Upper lobe of left lung (tissue), 6 donors: ENCODE measurements at places on chromosomes 4 and X. TPM values are rescaled to one million over a fixed set of nuclear protein-coding genes. Genes with fewer than 3 reads are reported as not detected.

DNA sequence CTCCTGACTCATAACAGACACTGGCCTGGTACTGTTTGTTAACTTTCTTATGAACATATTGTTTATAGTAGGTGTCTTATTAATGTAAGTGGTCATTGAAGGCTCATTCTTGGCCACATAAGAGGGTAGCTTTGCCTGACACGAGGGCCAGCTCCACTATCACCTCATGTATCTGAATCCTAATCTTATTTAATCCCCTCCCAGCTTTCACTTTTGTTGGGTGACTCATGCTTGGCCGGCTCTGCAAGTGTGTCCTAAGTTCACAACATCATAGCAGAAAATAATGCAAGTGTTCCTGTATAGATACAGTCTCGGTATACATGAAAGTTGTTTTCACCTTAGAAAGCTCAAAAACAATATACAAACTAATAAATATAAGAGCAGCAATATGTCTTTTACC, 283.8 kb downstream of the IQCM start:
- no peak overlapping the region for H3K27ac ChIP-seq
- no peaks in the 10 kb centered on the region for H3K27me3 ChIP-seq
- DNase-seq: no peak
- H3K4me1 ChIP-seq: no peaks in the 10 kb centered on the region

GRCh38 chr4:47705326-47705981, 132.4 kb downstream of the CORIN start:
- H3K27me3 ChIP-seq: no peaks in the 10 kb centered on the region
- H3K27ac ChIP-seq: no peak overlapping the region
- peak overlapping the region; percentile 1 for H3K4me3 ChIP-seq

DNA sequence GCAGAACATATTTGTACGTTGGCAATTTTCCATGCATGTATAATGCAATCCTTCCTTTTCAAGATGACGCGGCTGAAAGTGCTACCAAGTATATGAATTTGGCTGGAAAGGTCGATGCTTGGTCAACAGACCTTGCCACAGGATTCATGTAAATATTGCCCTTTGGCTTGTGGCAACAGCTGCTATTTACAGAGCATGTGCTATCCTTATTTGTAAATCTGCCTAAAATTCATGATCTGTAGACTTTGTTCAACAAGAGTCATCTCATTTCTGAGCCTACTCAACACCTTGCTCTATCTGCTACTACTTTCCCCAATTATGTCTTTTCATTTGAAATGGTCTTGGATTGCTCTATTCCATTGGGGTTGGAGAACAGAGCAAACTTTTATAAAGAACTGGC, 1.9 kb upstream of the SMARCA1 start:
- H3K4me3 ChIP-seq: no peak overlapping the region
- DNase-seq: no peak
- no peaks in the 10 kb centered on the region for H3K36me3 ChIP-seq
- no peaks in the 10 kb centered on the region for H3K4me1 ChIP-seq

DNA sequence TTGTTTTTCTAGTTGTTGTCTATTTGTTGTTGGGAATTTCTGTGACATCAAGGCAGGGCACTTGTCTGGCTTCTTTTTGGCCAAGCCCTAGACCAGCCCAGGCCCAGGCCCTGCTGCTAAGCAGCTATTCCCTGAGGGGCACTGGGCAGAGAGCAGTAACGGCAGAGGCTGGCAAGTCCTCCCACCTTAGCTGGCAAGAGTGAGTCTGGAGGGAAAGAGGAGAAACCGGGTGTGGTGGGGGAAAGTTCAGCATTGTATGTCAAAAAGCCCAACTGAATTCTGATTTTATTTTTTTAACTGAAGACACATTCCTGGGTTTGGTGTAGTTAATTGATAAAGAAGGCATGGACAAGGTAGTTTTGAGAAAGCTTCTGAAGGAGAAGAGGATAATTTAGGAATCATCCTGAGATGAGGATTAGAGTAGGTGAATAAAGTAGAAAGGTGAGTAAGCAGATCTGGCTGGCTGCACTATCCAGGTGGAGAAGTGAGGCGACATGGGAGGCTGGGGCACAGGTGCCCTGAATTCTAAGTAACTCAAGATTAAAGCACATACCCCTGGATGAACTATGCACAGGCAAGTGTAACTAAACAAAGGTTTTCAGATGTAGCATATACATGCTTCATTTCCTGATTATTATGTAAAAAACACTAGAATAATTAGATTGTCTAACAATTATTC, 57.4 kb downstream of the TAPT1 start:
- H3K4me1 ChIP-seq: no peaks in the 10 kb centered on the region
- no peaks in the 10 kb centered on the region for H3K27me3 ChIP-seq
- H3K27ac ChIP-seq: no peak overlapping the region
- no peak for DNase-seq
- no peak overlapping the region for H3K4me3 ChIP-seq

GRCh38 chrX:37757082-37757481, 22.8 kb upstream of the CYBB start:
- H3K4me1 ChIP-seq: no peaks in the 10 kb centered on the region
- H3K4me3 ChIP-seq: no peak overlapping the region
- H3K36me3 ChIP-seq: no peaks in the 10 kb centered on the region
- H3K27me3 ChIP-seq: no peaks in the 10 kb centered on the region
- no peak for DNase-seq

- no peaks in the 10 kb centered on the region for H3K4me1 ChIP-seq
- H3K4me3 ChIP-seq: no peak overlapping the region
- H3K27me3 ChIP-seq: no peaks in the 10 kb centered on the region
- no peaks in the 10 kb centered on the region for H3K36me3 ChIP-seq
- no peak overlapping the region for H3K27ac ChIP-seq
- DNase-seq: no peak
Observed at GRCh38 chr4:137541181-137541580, 8.9 kb upstream of the PCDH18 start.

VSIG1 gene
- total RNA-seq: 0.61 TPM

- no peaks in the 10 kb centered on the region for H3K4me1 ChIP-seq
- H3K36me3 ChIP-seq: no peaks in the 10 kb centered on the region
- no peaks in the 10 kb centered on the region for H3K27me3 ChIP-seq
Observed at GRCh38 chr4:32022071-32022470, 1301.9 kb downstream of the PCDH7 start.

DNA sequence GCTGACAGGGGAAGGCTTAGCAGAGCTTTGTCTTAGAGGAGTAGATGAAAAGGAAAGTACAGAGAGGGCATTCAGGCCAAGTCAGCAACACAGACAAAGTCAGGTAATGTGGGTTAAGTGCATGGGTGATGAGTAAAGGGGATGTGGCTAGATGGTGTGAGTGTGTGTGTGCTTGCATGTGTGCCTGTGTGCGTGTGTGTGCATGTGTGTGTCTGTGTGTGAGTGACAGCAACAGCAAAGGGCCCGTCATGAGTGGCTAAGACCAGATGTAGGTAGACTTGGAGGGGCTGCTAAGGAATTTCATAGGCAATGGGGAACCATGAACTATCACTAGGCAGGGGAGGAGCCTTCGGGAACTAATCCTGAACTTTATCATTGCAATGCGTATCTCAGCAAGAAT, 2.2 kb upstream of the GPR78 start:
- no peak for DNase-seq
- no peaks in the 10 kb centered on the region for H3K4me1 ChIP-seq
- H3K27me3 ChIP-seq: peaks cover 14% of the 10 kb centered on the region
- no peak overlapping the region for H3K27ac ChIP-seq
- no peak overlapping the region for H3K4me3 ChIP-seq

DNA sequence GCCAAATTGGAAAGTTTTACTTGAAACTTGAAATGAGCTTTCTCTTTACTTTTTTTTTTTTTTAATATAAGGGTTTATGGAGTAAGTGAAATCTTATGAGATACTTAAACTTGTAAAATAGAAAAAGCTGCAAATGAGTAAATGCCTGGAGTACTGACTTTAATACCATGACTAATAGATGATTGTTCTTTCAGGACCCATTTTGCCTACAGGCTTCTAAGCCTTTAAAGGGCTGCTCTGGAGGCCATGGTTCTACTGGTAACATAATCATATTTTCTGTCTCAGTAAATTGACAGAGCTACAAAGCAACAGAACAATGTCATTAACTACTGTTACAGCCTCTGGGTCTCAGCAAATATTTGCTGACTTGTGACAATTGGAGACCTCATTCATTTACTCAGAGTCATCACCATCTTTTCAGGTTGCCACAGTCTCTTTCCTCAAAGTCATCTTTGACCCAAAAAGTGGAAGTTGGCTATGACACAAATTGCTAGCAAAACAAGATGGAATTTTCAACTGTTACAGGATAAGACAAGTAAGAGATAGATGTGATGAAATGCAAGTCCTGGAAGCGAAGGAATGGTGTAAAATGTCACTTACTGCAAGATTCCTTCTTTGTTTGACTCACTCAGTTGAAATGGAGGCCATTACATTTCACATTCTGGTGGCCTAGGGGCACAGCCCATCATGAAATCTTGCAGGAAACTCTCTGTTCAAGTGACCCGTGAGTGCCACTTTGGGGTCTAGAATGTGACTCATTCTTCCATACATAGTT, 132.7 kb downstream of the BTC start:
- H3K4me3 ChIP-seq: no peak overlapping the region
- no peaks in the 10 kb centered on the region for H3K27me3 ChIP-seq
- DNase-seq: no peak
- H3K36me3 ChIP-seq: no peaks in the 10 kb centered on the region
- no peak overlapping the region for H3K27ac ChIP-seq

DNA sequence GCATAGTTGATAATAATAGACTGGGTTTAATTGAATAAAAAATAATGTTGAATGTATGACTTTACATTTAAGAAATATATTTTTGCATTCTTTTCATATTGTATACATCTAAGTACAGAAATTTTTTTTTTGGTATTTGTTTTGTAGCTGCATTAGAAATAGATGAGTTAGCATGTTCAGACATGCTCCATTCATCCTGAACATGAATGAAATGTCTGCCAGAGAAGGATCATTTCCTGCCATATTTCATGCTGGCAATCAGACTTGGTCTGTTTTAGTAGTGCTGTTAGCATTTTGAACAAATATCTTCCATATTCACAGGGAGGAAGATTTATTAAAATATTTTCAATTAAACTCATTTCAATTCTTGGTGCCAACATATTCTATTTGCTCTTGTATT, 98.9 kb downstream of the FRMPD4 start:
- no peaks in the 10 kb centered on the region for H3K36me3 ChIP-seq
- no peak overlapping the region for H3K27ac ChIP-seq
- no peak overlapping the region for H3K4me3 ChIP-seq
- no peaks in the 10 kb centered on the region for H3K27me3 ChIP-seq
- DNase-seq: no peak
